ENCODE measurements at places on chromosomes 5 and 9.

DNA sequence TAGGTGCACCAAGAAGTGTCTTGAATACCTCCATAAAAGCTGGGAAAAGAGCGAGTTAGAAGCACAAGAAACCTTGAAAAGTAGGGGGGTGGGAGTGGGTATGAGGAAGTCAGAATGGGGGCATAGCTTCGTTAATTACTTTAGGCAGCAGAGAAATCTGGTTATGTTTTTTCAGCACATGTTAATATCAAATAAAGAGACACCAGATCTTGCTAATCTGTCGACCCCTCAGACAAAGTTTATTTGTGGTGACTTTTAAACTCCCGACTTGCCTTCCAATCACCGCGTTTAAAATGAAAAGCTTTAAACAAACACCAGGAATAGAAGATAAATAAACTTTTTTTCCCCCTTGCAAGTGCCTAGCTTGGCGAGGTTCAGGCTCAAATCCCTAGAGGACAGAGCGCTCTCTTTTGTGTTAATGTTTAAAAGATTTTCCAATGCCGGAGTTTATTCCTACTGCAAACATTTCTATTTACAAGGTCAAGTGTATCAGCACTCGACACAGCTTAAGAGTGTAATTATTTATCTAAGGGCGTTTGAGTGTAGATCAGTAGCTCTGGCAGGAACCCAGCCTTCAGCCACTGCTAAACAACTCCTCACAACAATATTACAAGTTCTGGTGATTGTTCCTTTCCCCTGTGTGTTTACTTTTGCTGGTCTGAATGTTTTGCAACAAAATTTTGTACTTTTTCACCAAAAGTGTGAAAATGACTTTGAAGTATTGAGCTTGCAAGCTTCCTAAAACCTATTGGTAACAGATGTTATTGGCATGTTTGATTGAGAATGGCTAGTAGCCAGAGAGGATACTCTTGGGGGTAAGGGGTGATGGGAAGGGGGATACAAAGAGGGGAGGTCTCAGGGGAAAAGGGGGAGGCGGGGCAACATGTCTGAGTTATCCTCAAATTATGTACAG lies 3.8 kb downstream of the GAS1 start:
- no peak for DNase-seq

GRCh38 chr5:40268088-40268487 lies 411.6 kb upstream of the PTGER4 start:
- DNase-seq = no peak

DNA sequence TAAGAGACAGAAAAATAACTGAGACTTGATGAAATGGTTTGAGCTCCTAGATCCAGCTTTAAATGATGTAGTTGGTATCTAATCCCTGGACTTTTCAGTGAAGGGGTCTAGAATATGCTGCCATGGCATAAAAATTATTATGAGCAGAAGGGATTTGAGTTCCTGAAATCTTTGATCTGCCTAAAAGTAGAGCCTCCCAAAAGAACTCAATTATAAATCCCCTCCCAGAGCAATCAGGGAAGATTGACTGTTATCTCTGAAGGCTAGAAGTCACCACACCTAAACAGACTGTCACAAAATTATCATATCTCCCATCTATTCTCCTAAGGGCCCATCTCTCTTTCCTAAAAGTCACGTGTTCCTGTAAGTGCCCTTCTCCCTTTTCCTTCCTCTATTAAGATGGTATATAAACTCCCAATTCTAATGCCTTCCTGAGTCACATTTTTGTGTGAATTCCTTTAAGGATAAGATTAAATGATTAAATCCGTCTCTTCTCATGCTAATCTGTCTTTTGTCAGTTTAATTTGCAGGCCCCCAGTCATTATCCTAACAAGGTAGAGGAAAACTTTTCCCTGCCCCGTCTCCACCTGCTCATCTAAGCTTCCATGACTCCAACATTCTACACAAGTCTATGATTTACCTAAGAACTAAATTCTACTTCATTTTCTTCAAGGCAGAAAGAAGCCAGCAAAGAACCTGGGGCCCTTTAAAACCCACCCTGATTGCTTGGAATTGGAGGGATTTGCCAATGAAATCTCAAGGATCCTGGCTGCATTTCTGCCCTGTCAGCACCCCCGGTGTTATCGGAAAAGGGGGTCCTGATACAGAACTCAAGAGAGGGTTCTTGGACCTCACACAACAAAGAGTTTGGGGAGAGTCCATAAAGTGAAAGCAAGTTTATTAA lies 47.1 kb upstream of the PWWP2A start:
- no peak for DNase-seq

DNA sequence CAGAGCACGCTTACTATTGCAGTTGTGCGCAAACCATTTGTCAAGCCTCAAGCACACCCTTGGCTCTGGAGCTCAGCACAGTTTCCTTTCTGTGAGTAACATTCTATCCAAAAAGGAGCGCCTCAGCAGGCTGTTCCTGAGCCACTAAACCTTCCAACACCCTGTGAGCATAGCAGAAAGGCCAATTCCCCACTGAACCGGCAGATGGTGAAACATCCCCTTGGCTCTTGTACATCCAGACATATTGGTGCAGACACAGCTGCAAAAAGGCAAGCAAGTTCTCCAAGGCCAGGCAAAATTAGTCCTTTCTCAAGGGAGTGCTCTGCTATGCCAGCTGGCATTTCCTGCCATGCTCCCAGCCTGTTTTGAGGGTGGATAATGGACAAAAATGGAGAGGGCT lies 44.1 kb upstream of the CEMIP2 start:
- no peak for DNase-seq

DNA sequence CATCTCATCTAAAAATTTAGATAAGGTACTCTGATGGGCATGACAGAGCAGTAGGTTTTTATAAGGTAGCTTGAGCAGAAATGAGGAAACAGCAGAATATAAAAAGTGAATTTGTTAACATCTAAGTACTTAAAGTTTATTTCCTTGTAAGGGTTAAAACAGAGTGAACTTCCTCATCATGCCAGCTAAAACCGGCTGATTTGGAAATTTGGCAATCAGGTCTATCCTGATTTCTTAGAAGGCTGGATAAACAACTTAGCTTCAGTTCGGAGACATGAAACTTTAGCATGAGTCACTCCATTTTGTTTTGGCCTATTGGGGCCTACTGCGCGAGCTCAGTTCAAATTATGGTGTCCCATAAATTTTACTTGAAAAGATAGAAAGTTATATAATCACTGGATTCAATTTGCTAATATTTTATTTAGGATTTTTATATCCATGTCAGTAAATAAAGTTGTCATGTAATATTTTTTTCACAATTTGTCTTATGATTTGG lies 241.6 kb upstream of the RORB start:
- DNase-seq = no peak

GRCh38 chr9:86836797-86837196 lies 110.5 kb downstream of the GAS1 start:
- DNase-seq = no peak

- no peak for DNase-seq
Observed at GRCh38 chr9:3824581-3824980, 298.8 kb upstream of the RFX3 start.

GRCh38 chr5:11047030-11047429 lies 286.0 kb upstream of the DAP start:
- DNase-seq = no peak

GRCh38 chr5:133408322-133408721 lies 204.0 kb downstream of the FSTL4 start:
- no peak for DNase-seq

- no peak for DNase-seq
Observed at GRCh38 chr5:129739773-129740172, 8.1 kb upstream of the MINAR2 start.

DNA sequence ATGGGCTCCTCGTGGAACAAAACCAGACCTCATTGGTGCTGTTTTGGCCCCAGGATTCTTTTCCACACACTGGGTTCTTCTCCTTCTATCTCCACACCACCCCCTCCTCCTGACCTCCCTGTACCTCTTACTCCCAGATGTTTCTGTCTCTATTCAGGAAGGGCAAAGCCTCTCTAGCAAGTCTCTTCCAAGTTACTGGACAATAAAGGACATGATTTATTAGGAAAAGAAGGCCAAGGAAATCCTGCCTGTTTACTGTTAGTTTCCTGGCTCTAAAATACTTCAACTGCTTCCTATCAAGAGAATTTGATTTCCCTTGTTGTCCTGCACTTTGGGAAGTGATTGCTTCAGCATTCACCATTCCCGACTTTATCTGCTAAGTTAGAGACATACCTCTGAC lies 262.0 kb downstream of the SAXO1 start:
- no peak for DNase-seq

GRCh38 chr5:139763930-139764791 lies 31.4 kb upstream of the PSD2 start:
- DNase-seq = no peak

- DNase-seq = peak; percentile 38
Observed at GRCh38 chr9:93159601-93160471, 24.1 kb upstream of the WNK2 start.

DNA sequence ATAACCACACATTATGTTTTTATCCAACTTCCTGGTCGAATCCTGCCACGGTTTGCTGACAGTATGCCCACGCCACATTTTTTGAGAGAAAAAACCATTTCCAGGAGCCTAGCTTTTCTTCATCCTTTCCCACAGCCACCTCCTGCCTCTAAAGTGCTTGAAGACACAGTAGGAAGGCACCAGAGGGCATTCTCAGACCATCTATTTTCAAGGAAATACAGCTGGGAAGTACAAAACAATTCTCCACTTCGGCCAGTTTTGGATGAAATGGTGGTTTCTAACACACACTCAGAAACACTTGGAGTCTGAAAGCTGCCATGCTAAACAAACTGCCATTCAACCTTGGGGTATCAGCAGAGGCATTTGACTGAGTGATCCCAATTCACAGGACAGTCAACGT lies 86.3 kb upstream of the RPS23 start:
- DNase-seq = no peak

DNA sequence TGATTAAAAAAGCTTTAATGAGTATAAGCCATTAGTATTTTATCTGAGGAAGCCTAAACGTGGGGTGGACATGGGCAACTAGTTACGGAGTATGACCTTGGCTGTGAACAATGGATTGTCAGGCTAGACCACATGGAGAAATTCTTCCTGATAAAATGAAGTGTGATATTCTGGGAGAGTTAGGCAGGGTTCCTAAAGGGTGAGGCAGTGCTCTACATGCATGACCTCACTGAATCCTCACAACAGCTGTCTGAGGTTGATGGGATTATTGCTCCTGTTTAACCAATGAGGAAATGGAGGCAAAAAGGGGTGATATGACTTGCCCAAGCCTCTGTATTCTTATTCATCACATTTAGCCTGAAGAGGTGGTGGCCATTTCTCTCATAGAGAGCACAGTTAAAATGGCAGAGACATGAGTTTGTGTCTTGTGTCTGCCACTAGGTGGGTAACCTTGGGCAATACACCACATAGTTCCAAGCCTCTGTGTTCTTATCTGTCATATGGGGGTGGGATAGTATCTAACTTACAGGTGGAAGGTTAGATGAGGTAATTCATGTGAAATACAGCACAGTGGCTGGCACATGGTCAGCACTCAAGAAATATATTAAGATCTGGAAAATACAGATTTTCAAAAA lies 96.1 kb upstream of the NR3C1 start:
- DNase-seq = no peak

DNA sequence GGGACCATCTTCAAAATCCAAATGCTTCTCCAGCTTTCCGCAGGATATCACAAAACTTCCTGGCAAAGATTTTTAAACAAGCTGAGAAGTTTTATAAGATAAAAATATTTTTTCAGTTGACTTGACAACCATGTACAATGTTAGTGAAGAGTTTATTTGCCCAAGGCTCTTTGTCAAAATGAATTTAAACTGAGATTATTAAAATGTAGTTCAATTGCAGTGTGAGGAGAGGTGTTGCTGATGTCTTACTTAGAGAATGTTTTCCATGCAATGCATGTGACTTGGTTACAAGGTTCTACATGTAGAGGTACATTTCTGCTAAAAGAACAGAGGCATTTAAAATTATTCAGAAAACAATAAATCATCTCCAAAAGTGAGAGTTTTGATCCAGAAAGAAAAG lies 131.4 kb upstream of the MINAR2 start:
- no peak for DNase-seq

DNA sequence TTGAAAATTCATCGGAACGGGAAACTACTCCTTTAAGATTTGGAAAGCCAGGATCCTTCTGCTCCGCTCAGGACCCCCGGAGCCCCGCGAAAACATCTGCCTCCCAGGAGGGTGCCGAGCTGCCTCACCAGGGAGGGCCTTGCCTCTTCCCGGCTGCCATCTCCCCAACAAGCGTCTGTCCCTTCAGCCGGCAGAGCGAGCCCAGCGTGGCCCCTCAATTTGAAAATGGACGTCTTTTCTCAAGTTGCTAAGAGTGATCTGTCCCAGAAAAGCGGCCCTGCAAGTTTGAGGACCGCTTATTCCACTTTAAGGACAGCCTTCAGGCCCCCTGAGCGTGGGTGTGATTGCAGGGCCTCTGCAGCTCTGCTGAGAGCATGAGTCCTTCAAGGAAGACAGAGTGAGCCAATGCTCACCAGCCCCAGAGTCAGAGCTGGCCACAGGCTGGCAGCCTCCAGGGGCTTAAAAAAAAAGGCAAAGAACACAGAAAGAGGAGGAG lies 101.3 kb downstream of the PHF2 start:
- DNase-seq = no peak

- no peak for DNase-seq
Observed at GRCh38 chr5:96649681-96650540, 12.3 kb upstream of the CAST start.

GRCh38 chr5:166428264-166428803 lies 1863.1 kb upstream of the WWC1 start:
- DNase-seq = no peak

DNA sequence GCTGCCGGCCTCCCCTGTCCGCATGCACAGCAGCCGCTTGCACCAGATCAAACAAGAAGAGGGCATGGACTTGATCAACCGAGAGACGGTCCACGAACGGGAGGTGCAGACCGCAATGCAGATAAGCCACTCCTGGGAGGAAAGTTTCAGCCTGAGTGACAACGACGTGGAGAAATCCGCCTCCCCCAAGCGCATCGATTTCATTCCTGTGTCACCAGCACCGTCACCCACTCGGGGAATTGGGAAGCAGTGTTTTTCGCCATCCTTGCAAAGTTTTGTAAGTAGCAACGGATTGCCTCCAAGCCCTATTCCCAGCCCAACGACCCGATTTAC lies 75.3 kb downstream of the PIP5K1B start:
- no peak for DNase-seq

- DNase-seq = no peak
Observed at GRCh38 chr9:90515510-90515909, 127.1 kb downstream of the DIRAS2 start.

DNA sequence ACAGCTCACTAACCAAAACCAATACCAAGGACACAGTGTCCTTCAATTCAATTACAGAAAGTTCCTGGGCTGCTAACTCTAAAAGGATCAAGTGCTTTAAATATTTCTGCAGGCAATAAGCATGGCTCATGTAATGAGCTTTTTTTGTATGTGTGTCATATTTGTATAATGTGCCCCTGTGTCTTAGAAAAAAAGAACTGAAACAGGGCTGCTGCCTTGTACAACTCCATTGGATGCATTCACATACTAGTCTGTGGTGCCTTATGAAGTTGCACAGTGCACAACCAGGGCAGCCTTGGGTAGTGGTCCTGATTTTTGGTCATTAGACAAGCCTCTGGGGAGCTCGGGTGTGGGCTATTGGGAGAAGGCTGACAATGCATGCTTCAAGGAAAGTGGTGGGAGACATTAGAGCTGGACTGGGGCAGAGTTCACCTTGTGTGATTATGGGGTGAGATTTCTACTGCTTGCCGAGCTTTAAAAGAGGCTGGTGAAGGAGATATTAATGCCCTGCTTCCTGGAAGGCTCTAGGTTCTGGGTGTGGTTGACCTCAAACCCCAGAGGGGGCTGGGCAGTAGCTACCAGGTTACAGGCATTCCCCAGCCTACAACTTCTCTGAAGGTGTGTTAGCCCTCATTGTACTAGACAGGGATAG lies 3.6 kb upstream of the CPEB4 start:
- no peak for DNase-seq
